ENCODE measurements at places on chromosomes 3 and 15.

DNA sequence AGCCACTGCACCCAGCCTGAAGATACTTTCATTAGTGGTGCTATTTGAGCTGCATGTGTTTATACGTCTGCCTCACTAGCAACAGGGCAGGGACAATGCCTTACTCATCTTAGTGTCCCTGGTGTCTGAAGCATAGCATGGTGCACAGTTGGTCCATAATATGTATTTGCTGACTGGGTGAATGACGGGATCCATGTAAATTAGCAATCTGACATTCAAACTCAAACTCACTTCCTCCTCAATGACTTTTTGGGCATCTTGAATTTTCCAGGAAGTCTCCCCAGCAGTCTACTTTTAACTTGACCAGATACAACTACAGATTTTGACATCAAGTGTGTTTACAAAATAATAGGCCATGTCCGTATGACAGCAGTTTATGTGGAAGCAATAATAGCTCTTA lies 3.0 kb upstream of the LDHAL6B start:
- no peak for DNase-seq

GRCh38 chr3:140906785-140907184 lies 34.9 kb upstream of the SLC25A36 start:
- DNase-seq = no peak

GRCh38 chr3:151203051-151203420 lies at the start of gene GPR171:
TSS of gene GPR171 (minus strand) at chr3:151203216. CDS start at chr3:151199386, 3,830 bp downstream.
- no peak for DNase-seq

- no peak for DNase-seq
Measured at GRCh38 chr3:67894510-67894909, 240.1 kb upstream of the SUCLG2 start.

DNA sequence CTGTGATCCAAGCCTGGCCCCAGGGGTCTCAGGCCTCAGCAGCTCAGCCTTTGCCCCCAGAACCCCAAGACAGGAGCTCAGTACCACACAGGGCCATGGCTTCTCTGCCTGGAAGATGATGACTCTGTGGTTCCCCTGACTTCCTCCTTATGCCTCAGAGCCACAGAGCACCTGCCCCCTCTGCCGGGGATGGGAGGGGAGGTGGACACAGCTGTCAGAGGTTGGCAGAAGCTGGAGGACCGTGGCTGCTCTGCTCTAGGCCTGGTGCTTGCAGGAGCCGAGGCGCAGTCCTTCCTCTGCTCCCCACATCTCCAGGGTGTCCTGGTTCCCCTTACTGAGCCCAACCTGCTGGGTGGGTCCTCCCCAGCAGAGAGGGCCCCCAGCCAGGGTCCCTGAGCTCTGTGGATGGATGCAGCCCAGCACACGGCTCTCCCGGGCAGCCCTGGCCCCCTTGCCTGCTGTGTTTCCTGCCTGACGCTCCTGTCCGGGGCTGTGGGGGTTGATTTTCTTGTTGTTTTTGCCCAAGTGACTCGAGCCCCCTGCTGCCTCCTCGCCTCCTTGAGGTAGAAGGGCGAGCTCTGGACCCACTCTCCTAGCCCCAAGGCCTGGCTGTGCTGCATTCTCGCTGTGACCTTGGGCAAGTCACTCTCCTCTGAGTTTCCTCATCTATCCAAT lies 36.6 kb downstream of the PSTPIP1 start:
- no peak for DNase-seq

- no peak for DNase-seq
Measured at GRCh38 chr3:4731543-4732111, 238.5 kb downstream of the ITPR1 start.

GRCh38 chr3:1330107-1330506 lies 237.3 kb downstream of the CNTN6 start:
- DNase-seq = no peak

- DNase-seq = no peak
Measured at GRCh38 chr15:40872791-40873693, 992 bp downstream of the RHOV start.

GRCh38 chr3:48594417-48595049 lies 596 bp downstream of the COL7A1 start:
- no peak for DNase-seq

DNA sequence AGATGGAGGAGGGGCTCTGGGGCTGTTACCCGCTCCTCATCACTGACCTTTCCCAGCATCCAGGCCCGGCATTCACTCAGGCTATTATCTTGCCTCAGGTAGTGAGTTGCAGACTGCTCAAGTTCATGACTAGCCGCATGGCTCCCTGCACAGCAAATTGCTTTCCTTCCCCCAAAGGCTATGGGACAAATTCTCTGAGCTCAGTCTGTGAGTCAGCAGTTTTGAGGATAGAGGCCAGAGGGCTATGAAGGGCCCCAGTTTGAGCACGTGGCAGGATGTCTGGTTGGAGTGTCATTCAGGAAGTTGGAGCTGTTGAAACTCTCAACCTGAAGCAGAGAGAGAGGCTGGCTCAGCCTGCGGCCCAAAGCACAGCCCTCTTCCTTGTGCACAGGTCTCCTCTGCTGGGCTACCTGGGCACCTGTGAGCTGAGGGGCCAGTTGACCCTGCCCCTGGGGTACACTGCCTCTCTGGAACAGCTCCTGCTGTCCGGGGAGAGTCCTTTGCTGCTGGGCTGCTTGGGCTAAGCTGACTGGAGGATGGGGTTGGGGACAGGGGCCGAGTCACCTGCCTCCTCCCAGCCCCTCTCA lies 7.9 kb downstream of the FAH start:
- DNase-seq = no peak

Measured in omental fat pad (tissue), 4 donors.